Stimulated activated CD8-positive, alpha-beta memory T cell treated with anti-CD3 and anti-CD28 coated beads, Interleukin-4, amount 100 ng/mL, for 48 hours (primary cell): ENCODE measurements at places on chromosomes 11 and 22.

DNA sequence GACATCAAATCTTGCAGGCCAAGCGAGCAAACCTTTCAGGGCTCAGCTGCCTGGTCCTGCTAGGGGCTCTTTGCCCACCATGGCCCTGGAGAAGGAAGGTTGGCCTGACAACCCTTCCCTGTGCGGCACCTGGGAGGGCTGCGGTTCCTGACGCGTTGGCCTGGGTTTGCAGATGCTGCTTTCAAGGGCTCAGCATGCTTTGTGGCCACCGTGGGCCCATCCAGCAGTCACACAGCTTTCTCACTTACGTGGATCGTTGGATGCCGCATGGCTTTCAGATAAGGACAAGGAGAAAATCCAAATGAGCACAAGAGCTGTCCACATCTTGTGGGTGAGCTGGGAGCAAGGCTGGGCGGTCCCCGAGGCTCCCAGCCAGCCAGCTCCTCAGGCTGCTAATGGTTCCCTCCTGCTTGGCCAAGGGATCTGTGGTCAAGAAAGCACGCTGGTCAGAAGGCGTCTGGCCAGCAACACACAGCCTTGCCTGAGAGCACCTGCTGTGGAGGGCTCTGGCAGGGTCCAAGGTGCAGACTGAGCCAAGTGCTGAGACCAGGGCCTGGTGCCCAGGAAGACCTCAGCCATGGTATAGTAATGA, 8.2 kb downstream of the C11orf24 start:
- no peak for DNase-seq

GRCh38 chr11:58316142-58316541, 42.7 kb downstream of the OR5B17 start:
- no peak for DNase-seq

GRCh38 chr22:26673486-26673885, 16.1 kb downstream of the MIAT start:
- DNase-seq = peak; percentile 53

- no peak for DNase-seq
Measured at GRCh38 chr11:81203876-81204275, 1529.8 kb downstream of the FAM181B start.

- DNase-seq = no peak
Measured at GRCh38 chr22:47401592-47401898, 639.1 kb downstream of the TBC1D22A start.

DNA sequence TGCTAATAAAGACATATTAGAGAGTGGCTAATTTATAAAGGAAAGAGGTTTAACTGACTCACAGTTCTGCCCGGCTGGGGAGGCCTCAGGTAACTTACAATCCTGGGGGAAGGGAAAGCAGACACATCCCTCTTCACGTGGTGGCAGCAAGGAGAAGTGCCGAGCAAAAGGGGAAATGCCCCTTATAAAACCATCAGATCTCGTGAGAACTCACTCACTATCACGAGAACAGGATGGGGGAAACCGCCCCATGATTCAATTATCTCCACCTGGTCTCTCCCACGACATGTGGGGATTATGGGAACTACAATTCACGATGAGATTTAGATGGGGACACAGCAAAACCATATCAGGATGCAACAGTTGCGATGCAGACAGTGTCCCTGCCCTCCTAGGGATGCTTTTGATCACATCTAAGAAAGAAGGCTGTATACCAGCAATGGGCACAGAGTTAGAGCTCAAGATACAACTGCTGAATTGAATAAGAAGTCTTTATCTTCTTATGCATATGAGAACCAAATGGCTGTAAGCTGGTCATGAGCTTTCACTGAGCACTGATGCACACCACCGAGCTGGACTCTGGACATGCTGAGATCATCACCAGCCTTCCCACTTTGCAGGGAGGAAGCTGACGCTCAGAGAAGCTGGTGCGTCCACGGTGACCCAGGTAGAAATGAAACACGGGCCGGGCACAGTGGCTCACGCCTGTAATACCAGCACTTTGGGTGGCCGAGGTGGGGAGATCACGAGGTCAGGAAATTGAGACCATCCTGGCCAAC, 255.2 kb downstream of the MN1 start:
- DNase-seq = no peak

DNA sequence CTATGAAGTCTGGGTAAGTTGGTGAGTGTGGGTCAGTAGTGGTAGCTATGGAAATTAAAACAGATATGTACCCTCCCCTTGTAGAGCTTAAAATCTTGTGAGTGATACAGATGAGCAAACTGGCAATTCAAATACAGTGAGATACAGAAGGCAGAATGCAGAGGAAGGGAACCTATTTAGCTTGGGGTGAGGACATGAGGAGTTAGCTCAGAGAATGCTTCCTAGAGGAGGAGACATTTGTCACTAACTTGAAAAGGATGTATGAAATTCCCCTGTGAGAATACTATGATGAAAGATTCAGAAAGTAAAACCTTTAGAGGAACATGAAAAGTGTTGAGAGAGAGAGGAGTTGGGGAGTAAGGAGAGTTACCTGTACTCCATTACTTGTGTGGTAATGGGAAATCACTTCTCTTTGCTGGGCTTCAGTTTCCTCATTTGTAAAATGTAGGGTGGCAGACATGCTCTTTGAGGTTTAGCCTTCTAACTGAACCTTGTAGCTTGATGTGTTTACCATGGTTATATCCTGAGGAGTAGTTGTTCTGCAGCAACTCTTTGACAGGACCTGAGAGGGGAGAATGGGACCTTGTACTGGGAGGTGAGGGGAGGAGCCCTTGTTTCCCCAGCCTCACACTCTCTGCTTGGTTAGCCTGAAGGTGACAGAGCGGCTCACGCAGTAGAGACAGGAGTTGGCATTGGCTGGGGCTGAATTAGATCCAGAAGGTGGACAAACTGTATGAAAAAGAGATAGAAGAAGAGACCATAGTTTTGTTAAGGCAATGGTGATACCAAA, 17.9 kb downstream of the SWAP70 start:
- DNase-seq = no peak

- DNase-seq = no peak
Measured at GRCh38 chr11:30683176-30683575, 97.0 kb upstream of the MPPED2 start.

DNA sequence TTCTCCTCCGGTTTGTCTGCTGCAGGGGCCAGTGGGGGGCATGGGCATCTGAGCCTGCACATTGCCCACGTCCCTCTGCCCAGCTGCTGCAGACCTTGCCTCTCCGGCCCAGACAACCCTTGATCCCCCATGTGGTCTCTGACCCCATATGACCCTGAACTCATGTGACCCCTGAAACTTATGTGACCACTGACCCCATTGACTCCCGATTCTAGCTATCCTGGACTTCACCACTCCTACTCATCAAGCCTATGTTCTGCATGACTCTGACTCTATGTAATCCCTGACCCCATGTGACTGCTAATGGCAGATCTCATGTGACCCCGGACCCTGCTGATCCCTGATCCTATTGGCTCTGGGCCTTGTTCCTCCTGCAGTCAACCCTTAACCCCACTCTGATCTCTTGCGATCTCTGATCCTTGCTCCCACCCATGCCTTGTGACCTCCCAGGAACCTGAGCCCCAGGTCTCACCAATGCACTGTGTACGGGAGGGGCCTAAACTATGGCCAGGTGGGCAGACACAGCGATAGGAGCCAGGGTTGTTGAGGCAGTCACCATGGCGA, 5.7 kb downstream of the LTBP3 start:
- DNase-seq = no peak

DNA sequence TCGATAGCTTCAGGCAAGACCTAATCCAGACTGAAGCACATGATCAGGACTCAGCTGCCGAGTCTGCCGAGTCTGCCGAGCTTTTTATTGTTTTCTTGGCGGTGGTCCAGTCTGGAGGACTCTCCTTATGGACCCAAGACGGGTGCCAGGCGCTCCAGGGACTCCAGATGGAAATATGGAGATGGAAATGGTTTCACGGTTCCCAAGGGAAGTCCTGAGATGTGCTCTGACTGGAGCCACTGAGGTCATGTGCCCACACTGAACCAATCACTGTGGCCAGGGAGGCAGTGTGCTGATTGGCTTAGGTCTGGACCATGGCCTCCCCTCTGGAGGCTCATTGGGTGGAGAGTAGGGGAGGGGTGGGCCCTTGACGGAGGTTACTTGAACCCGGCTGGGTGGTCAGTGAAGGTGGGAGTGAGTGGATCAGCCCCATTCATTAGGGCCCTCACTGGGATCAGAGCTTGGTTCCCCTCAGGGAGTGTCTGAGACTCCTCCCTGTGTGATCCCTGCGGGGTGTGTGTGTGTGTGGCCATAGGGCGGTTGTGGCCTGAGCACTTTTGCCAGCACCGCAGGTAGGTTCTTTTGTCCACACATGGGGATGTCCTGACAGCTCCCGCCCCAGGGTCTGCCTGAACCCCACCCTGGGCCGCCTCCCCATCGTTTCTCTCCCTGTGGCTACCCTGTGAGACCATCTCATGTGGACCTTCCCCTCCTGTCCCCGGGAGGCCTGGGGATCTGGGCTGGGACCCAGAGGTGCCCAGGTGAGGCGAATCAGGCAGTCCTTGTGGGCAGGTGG, 14.0 kb downstream of the RPS6KA4 start:
- DNase-seq = no peak

- no peak for DNase-seq
Measured at GRCh38 chr11:46100670-46101069, 20.6 kb downstream of the PHF21A start.

DNA sequence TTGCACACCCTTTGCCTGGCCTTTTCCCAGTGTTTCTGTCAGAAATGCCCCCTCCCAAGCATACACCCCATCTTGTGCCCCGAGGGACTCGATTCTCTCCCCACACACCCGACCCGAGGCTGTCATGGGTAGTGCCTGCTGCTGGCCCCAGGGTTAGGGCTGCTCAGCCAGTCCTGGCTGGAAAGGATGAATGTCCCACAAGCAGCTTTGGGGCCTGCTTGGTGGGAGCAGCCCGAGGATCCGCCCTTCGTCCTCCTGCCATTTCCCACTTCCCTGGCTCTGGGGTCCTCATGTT, 55.0 kb upstream of the PRODH start:
- peak; percentile 18 for DNase-seq

- DNase-seq = no peak
Measured at GRCh38 chr11:131378931-131379330, 8.5 kb downstream of the NTM start.

DNA sequence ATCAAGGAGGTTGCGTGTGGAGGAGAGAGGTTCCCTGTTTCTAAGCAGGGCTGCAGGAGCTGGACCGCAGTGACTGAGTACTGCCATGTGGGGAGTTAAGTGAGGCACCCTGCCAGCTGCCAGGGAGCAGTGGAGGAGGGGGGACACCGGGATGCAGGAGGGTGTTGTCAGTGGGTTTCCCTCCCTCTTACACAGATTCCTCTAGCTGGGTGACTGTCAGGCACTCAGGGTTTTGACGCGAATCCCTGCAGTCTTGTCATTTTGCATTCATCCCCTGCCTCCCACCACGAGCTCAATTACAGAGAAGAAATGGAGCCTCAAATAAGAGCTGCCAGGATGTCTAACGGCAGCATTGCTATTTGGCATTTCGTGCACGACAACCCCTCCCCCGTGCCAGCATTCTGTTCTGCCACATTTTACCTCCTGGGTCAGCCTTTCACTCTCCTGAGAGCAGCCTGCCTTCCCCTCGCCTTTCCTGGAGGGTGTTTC, 119.8 kb upstream of the SORL1-AS1 start:
- no peak for DNase-seq
